Renal cortical epithelial cell (primary cell): ENCODE measurements at places on chromosomes 5 and 9. TPM values are rescaled to one million over a fixed set of nuclear protein-coding genes. Genes with fewer than 3 reads are reported as not detected.

DNA sequence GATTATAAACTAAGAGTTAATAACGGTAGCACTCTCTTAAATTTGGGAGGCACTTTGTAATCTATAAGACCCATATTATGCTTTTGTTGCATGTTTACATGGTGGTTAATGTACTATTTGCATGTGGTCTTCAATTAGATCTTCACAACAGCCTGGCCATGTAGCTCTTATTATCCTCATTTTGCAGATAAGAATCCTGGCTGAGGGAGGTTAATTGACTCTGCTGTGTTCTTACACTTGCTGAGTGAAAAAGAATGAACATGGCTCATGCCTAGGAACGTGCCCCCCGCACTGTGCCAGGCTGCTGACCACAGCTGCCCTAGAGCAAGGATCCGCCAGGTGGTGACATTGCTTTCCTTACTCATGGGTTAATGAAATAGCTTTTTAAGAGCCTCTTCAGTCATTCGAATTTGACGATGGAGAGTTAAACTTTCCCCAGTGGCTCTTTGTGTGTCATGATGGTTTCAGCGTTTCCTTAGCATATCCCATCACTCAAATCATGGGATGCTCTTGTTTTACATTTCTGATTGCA lies 97.9 kb downstream of the CDH6 start:
- no peak for DNase-seq

DNA sequence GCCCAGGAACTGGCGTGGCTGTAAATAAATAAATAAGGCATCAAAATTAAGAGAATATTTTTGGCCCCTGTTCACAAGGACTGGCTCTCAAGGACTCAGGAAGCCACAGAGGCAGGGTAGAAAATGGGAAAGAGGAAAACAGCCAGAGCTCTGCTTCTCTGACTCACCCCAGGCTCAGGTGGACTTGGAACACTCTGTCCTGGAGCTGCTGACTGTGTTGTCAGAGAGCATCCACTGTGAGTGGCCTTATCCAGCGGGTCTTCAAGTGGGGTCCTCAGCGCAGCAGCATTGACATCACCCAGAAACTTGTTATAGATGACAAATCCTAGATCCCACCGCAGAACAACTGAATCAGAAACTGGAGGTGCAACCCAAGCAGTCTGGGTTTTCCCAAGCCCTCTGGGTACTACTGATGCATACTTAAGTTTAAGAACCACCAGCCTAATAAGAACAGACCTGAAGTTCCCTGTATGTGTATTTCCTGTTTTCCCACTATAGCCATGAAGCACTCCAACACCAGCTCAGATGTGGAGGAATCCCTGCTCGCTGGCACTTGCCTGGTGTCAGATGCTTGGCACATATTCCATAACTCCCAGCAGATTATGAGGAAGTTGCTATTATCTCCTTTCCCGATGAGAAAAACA lies 20.5 kb downstream of the ADRA1B start:
- peak; percentile 70 for DNase-seq

GRCh38 chr9:17782430-17783149 lies 203.7 kb downstream of the SH3GL2 start:
- no peak for DNase-seq

DNA sequence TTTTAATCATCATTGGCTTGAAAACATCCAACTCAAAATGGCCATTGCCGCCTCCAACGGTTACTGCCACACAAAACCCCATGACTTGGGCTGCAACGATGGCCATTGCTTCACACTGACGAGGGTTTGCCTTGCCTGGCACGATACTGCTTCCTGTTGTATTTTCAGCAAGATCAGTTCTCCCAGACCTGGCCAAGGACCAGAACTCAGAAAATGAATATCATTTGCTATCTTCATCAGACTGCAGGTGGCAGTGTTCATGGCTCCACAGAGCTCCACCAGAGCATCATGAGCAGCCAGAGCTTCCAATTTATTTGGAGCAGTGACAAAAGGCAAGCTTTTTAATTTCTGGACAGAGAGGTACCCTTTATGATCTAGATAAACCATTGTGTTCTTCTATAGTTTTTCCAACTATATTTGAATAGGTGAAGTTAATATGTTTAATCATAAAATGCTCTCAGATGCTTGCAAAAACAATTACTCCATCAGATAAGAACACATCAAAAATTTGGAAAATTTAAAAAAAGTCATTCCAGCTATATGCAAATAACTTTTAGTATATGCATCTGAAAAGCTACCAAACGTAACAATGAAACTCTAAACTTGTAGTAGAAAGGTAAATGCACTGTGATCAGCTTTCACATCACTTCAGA lies 10.4 kb downstream of the AMACR start:
- peak; percentile 82 for DNase-seq

GRCh38 chr5:114686356-114686755 lies 324.5 kb downstream of the KCNN2 start:
- no peak for DNase-seq

- DNase-seq: peak; percentile 66
Measured at GRCh38 chr5:90941002-90941720, 382.6 kb downstream of the ADGRV1 start.

Gene ATG12
- 41.9 and 42.2 TPM in 2 replicates for total RNA-seq

Gene PDZD2
- 6.6 and 14.2 TPM in 2 replicates for total RNA-seq
